ENCODE measurements at places on chromosomes 1 and 21.

GRCh38 chr1:39646232-39647081 lies 7.0 kb upstream of the HEYL start:
- DNase-seq: no peak

GRCh38 chr21:45241357-45241756 lies 46.3 kb downstream of the POFUT2 start:
- DNase-seq: no peak

DNA sequence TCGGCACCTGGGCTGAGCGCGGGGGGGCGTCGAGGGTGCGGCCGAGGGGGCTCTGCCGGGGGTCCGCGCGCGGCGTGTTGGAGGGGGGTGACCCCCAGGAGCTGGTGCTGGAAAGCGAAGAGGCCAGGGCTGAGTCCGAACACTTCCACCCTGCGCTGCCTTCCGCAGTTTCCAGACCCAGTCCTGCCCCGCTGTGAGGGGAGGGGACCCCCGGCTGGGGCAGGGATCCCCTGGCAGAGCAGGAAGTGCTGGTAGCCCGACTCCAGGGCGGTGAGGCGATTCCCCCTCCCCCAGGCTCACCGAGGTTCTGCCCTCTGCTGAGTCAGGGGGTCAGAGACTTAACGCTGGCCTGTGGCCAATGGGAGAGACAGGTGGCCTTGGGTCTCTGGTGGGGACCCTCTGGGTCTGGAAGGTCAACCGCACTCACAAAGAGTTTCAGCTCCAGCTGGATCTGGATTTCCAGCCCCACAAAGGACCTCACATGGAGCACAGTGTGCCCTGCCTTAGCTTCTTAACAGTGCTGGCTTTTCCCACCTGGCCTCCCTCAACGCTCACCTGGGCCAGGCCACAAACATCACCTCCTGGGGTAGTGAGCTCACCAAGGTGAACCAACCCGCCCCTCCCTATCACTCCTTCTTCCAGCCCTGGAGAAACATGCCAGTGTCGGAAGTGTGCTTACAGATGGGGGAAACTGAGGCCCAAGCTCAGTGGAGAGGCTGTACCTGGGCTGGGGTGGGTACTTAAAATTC lies 39.8 kb upstream of the SYNC start:
- DNase-seq: no peak

- DNase-seq: no peak
Observed at GRCh38 chr1:209504571-209504970, 78.9 kb upstream of the CAMK1G start.

GRCh38 chr21:35976481-35976880 lies 83.8 kb downstream of the SETD4 start:
- DNase-seq: no peak

DNA sequence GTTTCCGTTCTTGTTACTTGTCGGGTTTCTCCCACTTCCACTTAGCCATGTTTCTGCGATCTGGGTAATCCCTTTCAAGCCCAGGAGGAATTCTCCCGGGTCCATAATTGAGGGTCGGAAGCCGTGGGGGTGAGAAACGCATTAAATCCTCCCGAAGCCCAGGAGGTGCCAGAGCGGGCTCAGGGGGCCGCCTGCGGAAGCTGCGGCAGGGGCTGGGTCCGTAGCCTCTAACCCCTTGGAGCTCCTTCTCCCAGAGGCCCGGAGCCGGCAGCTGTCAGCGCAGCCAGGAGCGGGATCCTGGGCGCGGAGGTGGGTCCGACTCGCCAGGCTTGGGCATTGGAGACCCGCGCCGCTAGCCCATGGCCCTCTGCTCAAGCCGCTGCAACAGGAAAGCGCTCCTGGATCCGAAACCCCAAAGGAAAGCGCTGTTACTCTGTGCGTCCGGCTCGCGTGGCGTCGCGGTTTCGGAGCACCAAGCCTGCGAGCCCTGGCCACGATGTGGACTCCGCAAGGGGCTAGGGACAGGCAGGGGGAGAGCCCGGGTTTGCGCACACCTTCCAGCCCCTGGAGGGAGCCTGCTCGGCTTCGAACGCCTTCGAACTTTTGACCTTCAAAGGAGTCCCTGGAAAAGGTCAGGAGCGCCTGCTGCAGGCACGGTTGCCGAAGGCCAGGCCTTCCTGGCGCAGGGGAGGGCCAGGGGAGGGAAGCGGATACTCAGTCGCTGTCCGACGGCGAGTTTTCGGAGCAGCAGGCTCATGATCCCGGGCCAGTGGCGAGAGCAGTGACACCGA lies 1.7 kb upstream of the SIM2 start:
- no peak for DNase-seq

GRCh38 chr1:116586741-116587143 lies 15.9 kb upstream of the CD58 start:
- DNase-seq: no peak

GRCh38 chr1:109282497-109282951 lies 421 bp downstream of the PSRC1 start:
- no peak for DNase-seq

- no peak for DNase-seq
Observed at GRCh38 chr1:111756124-111756513, 418 bp downstream of the DDX20 start.

All from hypothalamus (tissue), 51 donors.